Epithelial cell of prostate (primary cell): ENCODE measurements at places on chromosomes 3 and 15.
A peak's percentile ranks its signal among the peaks of the same experiment; 100 is the strongest.

DNA sequence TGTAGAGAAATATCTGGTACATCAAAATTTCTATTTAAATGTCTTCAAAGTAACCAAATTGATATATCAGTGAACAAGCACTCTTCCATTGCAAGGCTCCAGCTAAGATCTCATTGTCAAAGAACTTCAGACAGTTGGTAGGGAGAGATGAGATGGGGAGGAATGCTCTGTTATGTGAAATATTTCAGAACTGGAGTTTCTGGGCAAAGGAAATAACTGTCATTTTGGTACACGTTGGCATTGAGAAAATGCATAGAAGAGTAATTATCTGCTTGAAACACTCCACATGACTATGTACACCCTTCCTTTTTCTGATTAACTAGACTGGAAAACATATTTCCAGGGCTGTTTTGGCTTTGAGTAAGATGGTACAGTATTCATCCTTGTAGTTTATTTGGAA, 297.5 kb upstream of the RASGRP1 start:
- no peak for DNase-seq

GRCh38 chr15:75483961-75484360, 32.5 kb upstream of the SIN3A start:
- no peak for DNase-seq

GRCh38 chr3:67884345-67884744, 229.9 kb upstream of the SUCLG2 start:
- no peak for DNase-seq

GRCh38 chr15:78978601-78979179, 33.8 kb upstream of the CTSH start:
- no peak for DNase-seq

- DNase-seq: no peak
Measured at GRCh38 chr3:140234256-140234655, 299.3 kb downstream of the CLSTN2 start.

DNA sequence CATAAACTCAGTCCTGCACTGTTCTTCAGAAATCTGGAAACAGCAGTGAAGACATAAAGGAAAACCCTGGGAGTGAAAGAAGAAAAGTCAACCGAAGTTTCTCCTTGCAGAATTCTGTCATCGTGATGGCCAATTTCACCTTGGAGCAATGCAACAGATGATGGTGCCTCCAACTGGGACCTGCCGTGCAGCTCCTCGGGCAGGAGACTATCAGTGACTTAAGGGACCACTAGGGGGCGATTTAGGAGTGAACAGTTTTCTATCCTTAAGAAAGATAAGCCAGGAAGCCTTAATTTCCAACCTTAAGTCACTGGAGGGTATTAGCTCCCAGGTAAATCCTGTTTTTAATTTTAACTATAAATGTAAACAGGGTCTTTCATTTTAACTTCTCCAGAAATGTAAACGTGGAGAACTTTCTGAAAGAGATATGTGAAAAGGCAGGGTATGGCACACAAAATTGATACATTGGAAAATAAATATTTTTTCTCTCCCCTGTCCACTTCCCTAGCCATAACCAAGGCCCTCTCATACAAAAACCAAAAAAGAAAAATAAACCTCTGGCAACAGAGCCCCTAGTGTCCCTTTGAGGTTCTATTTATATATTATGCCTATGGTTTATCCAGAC, 116.3 kb downstream of the PDZRN3 start:
- no peak for DNase-seq

DNA sequence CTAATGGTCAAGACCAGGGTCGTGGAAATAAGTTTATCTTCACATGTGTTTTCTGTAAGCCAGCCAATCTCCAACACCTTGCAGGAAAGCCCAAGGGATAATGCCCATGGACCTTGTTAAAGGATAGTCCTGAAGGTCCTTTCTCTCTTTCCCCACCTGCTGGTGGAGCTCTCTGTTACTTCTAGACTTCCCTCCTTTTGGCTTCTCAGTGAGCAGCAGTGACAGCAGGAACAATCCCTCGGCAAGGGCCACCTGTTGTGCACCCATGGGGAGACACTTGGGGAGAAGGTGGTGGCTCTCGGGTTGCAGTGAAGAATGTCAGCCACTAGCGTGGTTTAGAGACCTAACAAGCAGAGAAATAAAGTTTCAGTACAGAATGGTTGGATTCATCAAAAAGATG, 84.0 kb upstream of the OSBPL11 start:
- DNase-seq: no peak

DNA sequence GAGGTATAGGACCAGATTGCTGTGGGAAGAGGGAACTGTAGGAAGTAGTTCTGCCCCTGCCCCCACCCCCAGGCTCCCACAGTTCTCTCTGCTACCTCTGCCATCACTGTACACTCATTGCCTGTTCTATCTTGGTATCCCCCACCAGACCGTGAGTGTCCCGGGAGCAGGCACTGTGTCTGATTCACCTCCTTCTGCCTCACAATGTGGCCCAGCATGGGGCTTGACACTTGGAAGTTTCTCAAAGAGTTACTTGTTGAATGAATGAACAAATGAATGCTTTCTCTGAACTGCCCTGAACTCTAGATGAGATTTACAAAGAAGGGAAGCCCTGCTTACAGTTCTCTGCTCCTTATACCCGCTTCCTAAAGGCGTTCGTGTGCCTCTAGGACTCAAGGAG, 27.1 kb upstream of the PIK3CB start:
- peak; percentile 72 for DNase-seq

- DNase-seq: no peak
Measured at GRCh38 chr3:134677196-134677986, 26.6 kb upstream of the KY start.

- DNase-seq: no peak
Measured at GRCh38 chr3:127783642-127784160, 38.6 kb downstream of the MGLL start.

GRCh38 chr3:186882150-186882524, 39.6 kb downstream of the ADIPOQ start:
- DNase-seq: no peak

DNA sequence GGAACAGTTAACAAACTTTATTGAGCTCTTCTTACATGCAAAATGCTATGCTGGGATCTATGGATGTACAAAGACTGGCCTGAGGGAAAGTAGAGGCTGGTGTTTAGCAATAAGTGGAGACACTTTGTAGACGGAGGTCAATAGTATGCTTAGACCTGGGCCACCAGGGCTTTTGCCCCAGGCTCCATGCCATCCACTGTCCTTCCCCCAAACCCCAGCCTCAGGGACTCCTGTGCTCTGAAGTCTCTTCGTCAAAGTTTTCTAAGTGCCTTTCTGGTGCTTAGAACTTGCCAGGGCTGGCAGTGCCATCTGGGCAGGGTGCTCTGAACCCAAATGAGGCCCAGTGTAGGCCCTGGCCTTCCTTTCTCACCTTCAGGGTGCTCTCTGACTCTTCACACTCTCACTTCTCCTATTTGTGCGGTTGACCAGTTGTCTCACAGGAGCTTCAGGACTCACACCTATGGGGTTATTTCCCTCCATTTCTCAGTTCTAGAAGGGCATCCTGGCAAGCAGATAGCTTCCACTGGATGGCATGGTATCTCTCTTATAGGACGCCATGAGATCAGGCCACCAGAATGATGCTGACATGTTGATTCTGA, 21.8 kb upstream of the KCNAB1 start:
- DNase-seq: no peak

GRCh38 chr15:69535101-69535638, 82.6 kb downstream of the RPLP1 start:
- no peak for DNase-seq

- no peak for DNase-seq
Measured at GRCh38 chr3:10251006-10251405, 2.7 kb downstream of the TATDN2 start.

DNA sequence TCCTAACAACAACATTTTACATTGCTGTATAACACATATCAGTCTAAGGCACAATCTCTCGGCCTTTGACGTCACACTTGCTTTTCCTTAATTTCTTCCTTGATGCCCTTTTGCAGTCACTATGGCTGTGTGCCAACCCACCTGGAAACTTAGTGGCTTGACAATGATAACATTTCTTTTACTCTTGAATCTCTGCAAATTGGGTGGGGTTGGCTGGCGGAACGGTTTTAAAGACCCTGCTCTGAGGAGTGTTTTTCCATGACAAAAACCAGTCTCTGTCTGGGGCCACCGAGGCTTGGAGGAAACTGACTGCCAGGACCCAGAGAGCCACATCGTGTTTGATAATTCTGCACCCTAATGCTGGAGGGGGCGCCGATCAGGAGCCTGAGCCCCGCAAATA, 115.6 kb downstream of the KLF13 start:
- no peak for DNase-seq

DNA sequence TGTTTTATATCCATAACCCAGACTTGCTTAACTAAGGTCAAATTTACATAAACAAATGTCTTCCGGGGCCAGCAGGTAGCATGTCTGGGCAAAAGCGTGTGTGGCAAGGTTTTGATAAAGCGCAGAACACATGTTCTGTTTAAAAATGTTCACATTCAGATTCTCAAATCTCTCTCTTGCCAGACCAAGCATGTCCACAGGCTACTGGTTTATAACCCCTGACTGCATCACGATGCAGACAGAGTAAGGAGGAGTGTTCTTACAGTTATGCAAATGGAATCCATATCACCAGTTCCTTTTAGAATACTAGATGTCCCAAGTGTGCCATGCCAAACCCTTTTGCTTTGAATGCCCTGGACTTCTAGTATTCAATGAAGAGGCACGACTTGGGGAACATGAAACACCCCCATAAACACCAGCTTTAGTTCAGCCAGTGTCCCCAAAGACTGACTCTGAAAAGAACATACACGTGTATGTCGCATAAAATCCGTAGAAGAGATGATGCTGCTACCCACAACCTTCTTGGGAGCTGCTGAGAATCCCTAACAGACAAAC, 412.0 kb downstream of the CNTN4 start:
- DNase-seq: no peak

DNA sequence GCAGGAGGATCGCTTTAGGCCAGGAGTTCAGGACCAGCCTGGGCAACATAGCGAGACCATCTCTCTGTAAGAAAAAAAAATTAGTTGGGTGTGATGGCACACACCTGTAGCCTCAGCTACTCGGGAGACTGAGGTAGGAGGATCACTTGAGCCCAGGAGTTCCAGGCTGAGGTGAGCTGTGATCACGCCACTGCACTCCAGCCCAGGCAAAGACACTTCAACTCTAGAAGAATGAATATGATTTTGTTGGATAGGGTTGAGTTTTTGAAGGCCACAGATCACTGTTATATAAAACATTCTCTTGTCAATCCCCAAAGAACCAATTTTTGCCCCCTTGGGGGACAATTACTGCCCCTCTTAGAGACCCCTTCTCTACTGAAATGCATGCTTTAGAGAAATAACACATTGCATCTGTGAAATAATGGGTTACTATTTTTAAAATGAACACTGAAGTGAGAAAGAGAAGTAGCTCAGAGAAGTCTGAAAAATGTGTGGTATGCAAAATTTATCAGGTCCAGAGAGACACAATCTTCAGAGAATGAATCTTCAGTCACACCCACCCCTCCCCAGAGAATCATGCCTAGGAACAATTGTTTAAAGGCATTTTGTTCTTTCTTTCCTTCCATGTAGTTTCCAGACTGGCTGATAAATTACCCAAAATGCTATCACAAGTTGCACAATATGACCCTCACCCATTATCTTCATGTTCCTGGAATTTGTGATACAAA, 42.7 kb downstream of the METTL6 start:
- DNase-seq: no peak

DNA sequence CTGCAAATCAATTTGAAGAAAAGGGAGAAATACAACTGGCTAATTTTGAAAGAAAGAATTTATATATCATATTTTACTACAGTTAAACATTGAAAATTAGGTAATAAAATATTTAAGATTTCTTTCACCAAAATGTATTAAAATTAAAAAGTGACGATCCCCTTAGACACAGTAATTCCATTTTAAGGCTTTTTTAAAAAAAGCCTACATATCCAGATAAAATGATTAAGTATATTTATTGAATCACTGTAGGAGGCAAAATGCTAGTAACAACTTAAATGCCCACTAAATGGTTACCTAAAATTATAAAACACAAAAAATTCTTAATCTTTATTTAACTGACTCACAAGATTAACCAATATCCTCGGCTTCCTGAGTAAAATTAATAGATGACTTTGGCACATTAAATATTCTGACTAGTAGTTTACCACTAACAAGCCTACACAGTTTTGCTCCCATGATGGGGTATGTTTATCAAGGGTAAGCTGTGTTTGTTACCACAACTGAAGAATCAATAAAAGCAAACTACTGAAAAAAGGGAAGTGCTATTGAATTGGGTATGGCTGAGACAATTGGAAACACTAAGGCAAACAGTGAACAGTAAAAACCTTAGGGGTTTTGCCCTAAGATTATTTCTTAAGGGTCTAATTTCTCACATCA, 28.4 kb downstream of the ANKRD28 start:
- DNase-seq: no peak

- DNase-seq: no peak
Measured at GRCh38 chr3:144073698-144074097, 102.1 kb downstream of the DIPK2A start.

GRCh38 chr15:74053517-74053916, 28.8 kb downstream of the GOLGA6A start:
- DNase-seq: no peak

DNA sequence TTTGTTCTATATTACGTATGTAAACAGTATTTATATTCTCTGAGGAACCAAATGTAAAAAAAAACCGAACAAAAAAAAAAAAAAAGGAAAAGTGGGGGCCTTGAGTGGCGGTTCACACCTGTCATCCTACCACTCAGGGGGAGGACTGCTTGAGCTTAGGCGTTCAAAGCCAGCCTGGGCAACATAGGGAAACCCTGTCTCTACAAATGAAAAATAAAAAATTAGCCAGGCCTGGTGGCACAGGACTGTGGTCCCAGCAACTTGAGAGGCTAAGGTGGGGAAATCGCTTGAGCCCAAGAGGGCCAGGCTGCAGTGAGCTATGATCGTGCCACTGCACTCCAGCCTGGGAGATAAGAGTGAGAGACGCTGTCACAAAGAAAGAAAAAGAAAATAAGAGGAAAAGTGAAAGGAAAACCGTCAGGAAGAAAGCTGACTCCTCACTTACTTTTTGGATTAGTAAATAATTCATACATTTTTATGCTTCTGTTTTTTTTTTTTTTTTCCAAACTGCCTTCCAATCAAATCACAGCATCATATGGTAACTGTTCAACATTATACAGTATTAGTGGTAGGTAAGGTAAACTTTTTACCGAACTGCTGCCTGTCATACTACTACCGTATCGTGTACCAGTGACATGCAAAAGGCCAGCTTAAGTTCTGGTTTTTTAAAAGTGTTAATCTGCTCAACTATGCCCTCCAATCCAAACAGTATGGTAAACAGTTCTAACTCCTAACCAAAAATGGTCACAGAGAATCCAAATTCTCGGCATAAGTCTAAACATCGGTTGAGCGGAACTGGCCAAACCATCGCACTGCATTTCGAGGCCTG, 1.2 kb downstream of the PHC3 start:
- DNase-seq: no peak
